ENCODE measurements at places on chromosomes 11 and 22.
A peak's percentile ranks its signal among the peaks of the same experiment; 100 is the strongest.

DNA sequence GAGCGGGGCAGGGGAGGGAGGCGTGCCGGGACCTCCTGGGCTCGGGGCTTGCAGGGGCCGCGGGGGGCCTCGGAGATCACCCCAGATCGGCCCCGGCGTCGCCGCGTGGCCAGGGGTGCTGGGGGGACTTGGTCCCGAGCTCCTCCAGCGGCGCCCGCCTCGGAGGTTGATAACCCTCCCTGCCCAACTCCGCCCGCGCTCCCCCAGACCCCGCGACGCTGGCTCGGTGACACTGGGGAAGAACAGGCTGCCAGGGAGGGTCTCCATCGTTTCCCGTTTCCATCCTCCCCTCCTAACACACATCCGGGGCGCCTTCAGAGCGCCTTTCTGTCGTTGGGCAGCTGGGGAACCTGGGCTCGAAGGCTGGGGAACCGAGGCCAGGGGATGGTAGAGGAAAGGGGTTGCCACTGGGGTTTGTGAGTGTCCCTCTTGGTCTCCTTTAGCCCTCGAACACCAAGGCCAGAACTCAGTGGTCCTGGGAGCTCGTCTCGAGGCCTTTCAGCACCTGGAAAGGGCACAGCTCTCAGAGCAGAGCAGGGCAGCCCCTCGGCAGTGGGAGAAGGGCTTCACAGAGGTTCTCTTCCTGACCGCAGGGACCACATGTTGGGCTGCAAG is 431 bp downstream of the SLC37A2 start:
- DNase-seq: peak; percentile 71

- DNase-seq: no peak
Observed at GRCh38 chr11:13013054-13013488, 4.0 kb downstream of the RASSF10 start.

DNA sequence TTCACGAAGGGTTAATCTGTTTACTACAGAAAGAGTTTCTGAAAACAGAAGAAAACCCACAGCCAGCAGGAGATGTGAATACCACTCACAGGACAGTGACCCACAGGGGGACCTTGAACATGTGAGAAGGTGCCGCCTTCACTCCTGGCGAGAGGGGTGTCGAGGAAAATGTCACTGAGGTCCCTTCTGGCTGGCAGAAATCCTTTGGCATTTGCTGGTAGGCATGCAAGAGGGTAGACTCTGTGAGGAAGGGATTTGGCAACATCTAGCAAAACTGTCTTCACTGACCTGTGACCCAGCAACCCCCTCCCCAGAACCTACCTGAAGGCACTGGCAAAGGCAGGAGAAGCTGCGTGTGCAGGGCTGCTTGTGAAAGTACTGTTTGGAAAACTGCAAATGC is 8.6 kb downstream of the KCNQ1 start:
- no peak for DNase-seq

DNA sequence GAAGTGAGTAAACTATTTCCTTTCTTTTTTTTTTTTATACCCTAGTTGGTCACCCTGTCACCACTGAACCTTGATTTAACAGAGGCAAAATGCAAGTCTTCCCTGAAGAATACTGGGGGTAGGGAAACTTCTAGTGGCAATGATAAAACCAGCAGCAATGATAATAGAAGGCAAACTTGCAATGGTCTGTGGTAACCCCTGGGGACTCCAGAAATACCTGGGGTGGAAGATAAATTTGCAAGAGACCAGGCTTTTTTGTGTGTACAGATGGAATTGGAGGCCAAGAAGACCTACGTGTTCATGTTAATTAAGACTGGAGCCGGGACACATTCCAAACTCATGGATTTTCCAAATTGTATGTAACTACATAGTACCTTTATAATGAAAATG is 11.6 kb downstream of the APOL5 start:
- DNase-seq: no peak

All from kidney (tissue), 22 donors.